Stimulated activated CD8-positive, alpha-beta memory T cell treated with anti-CD3 and anti-CD28 coated beads, Interleukin-7, amount 100 ng/mL, for 1 hour (primary cell): ENCODE measurements at places on chromosomes 7 and 10.

DNA sequence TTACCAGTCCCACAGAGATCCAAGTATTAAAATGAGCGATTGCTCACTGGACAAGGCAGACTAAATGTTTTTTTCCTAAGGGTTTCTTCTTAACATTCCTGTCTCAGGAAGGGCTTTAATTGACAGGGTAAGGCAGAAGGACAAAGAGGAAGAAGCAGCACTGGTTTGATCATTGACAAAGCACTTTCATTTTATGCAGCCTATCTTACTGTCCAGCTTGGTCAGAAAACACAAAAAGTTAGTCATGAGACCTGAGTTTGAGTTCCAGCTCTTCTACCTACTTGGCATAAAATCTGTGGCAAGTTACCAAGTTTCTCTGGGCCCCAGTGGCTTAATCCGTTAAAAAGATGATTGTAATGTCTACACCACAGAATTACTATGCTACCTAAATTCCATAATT is 458.5 kb downstream of the GFRA1 start:
- DNase-seq = no peak

- DNase-seq = no peak
Measured at GRCh38 chr7:75737856-75738603, 711 bp downstream of the HIP1 start.

DNA sequence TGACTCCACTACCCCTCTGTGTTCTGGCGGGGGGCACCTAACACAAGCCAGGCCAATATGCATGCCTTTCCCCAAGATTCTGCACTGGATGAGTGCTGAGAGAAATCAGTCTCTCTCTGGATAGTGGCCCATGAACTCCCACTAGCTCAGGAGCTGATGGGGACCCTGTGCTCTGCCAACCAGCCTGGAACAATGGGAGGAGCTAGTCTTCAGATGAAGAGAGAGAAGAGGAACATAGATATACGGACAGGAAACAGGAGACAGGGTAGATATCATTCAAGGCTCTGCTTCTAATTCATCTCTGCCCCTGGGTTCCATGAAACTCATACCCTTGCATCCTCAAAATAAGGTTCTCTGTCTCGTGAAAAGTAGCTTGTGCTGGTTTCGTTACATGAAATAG is 27.9 kb upstream of the PLXNA4 start:
- DNase-seq = no peak

- DNase-seq = no peak
Measured at GRCh38 chr10:118729641-118730258, 25.0 kb downstream of the CACUL1 start.

DNA sequence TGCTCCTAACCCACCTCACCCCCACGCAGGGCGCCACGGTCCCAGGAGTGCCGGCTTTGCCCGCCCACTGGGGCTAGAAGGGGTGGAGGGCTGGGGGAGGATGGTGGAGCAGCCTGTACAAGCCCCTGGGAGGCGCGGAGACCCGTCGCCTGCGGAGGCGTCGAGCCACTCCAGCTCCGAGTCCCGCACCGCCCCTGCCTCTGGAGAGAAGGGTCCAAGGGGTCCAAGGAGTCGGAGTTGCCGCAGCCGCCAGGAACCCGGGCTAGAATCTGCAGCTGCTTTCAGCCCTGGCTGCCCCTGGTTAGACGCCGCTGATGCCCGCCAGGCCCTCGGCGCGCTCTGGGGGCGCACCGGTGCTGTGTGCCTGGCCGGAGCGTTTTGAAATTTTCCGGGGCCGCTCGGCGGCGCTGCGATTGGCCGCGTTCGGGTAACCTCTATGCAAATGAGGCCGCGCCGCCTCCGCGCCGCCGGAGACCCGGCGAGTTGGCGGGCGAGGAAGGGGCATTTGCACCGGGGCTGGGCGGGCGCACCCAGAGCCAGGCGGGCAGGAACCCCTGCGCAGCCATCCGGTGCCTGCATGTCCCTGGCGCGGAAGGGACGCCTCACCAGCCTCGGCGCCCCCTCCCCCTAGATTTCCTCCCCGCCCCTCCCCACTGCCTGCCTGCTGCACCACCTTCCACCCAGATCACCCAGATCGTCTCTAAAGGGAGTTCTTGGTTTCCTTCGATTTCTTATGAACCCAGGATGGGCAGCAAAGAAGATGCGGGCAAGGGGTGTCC is at the start of gene HMX2:
Gene HMX2, plus strand, starts transcription at position 502 of the 779 bp plus-strand sequence. Its CDS starts 243 bp downstream, at position 745.
- no peak for DNase-seq

GRCh38 chr7:136869991-136870865 is 1.8 kb downstream of the CHRM2 start:
- DNase-seq = no peak

DNA sequence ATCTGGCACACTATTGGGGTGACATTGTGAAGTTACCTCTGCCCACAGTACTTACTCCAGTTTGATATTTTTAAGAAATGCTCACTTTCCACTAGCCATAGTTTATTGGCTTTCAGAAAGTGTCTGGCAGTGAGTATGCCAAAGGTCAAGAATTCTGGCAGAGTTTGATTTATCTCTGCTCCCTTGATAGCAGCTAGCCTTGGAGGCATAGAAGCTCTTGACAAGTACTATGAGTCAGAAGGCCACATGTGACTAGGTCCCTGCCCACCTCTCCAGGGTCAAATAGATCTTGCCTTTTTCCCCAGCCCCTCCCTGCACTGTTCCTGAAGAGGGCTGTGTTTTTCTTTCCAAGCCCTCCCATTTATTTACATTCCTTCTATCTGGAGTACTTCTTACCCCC is 202.2 kb downstream of the AUTS2 start:
- no peak for DNase-seq
